Astrocyte of the spinal cord (primary cell): ENCODE measurements at places on chromosomes 7 and 10.
A peak's percentile ranks its signal among the peaks of the same experiment; 100 is the strongest.

DNA sequence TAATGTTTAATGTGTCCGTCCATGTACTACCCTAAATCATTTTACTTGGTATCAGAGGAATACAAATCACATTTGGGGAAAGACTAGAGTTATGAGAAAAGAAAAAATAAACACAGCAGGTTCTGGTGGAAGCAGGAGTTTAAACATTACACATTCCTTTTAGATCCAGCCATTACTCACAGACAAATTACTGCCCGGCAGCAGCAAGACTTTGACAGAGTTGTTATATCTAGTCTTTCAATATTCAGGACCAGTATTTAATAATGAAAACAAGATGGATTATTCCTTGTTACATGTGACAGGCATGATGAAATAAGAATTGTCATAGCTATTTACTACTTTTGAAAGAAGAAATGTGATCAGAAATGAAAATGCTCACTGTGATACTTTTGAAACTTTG, 131.8 kb upstream of the GNAI1 start:
- DNase-seq: no peak

DNA sequence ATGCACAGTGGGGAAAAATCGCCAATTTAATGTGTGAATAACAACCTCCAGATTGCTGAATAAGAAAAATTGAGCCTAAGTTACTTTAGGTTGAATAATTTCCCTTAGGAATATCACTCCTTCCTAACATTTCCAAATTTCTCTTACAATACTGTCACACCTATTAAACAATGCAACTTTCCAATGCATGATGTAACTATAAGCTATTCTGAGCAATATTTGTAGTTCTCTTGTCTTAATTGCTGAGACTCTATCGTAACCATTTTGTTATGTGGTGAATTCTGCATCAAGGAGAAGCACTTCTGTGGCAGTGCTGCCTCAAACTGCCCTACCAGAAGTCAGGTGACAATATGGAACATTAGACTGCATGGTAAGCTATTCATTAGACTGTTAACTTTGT, 386.7 kb upstream of the LRRN3 start:
- DNase-seq: no peak

- DNase-seq: no peak
Observed at GRCh38 chr10:65555192-65555591, 1370.6 kb upstream of the LRRTM3 start.

- peak; percentile 5 for DNase-seq
Observed at GRCh38 chr10:27383595-27384542, 120.2 kb upstream of the RAB18 start.

DNA sequence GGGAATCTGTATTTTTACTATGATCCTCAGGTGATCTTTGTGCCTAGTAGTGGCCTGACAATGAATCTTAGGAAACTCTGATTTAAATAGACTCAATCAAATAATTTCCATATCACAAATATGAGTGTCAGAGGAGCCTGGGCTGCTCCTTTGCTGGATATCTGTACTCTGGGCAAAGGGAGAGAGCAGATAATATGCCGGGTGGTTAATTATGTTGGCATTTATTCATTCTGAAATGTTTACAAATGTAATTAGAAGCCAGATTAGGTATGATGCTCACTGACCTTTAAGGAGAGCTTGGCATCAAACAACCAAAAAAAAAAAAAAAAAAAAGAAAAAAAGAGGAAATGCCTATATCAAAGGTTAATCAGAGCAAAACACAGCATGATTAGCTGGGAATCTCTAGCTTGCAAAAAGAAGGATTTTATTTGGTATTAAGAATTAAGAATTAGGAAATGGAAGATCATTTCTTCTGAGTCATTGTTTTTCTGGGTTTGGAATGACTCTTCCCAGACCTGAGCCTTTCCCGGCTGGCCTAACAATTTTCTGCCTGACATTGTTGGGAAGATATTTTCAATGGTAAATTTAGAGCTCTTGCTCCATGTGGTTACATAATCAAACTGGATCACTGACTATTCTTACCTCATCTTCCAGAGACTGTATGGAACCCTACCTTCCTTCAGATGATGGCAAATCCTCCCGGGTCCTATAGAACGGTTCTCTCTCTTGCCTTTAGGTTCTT, 365.3 kb downstream of the REEP3 start:
- no peak for DNase-seq

DNA sequence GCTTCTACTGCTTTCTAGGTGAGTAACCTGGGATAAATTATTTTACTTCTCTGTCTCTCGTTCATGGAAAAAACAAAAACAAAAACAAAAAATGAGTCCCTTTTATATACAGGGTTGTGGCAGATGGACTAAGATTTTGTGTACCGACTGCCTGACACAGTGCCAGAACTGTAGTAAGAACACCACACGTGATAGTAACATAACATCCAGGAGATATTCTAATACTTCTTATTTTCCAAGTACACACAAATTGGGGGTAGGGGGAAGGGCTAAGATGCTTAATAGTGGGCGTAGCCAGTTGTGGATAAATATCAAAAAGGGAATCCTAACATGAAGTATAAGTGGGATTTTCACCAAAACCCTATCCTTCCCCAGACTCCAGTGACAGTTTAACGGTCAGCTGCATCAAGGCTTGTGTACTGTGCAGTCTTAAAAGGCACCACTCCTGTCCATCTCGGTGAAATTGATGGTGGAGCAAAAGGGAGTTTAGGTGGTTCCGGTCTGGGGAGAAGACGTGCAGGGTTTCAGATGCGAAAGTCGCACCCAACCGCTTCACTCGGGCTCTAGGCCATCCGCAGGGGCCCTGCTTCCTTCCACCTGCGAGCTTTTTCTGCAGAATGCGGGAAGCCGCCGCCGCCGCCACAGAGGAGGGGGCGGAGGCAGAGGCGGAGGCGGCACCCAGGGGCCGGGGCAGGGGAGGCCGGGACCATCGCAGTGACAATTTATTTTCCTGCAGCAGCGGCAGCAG, at the start of gene STAMBPL1:
STAMBPL1 (plus strand) TSS at position 712 of the 748 bp plus-strand sequence. CDS start 21,464 bp downstream, outside the sequence.
- no peak for DNase-seq
